ENCODE measurements at places on chromosomes 5 and 9.
A peak's percentile ranks its signal among the peaks of the same experiment; 100 is the strongest.

GRCh38 chr5:16992006-16992405 is 55.9 kb upstream of the MYO10 start:
- no peak for DNase-seq

DNA sequence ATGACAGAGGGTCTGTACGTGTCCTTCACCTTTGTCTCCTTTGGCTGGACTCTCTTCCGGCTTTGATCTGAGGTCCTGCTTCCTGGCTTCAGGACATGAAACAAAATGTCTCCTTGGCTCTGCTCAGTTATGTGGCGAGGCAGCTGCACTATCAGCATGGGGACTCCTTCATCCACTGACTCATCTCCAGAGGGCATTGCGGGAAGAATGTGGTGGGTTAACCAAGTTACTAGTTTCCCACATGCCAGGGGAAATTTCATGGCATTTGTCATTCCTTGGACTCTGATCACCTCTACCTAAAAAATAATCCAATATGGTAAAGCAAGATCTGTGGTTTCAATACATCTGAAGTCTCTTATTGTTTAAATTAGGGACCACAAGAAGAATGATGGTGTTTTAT is 259.7 kb downstream of the MED10 start:
- no peak for DNase-seq

- DNase-seq: peak; percentile 41
These were observed 140.8 kb downstream of the TSSK1B start for GRCh38 chr5:113293975-113294310.

DNA sequence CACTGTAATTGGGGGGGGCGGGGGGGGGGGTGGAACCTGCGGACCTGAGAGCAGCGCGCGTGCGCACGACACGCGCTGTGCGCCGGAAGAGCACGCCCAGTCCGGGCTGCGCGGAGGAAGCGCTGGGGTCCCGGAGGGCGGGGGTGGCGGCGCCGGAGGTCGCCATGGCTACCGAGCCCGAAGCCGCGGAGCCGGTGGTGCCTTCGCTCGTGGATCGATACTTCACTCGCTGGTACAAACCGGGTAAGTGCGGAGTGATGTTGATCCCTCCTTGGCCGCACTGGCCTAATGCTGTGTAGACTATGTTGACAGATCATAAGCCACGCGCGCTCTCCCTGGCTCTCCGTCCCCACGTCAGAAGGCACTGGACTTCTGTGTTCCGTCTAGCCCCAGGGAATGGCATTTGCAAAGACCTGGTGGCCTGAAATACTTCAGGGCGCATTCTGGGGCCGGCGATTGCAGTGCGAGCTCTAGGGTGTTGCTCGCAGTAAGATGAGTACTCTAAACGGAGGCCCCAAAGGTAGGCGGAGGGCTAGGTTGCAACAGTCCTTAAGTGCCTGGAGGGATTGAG is at the start of gene ABITRAM:
TSS of gene ABITRAM (plus strand) at position 78 of the 571 bp plus-strand sequence. CDS start at position 165, 87 bp downstream.
- peak; percentile 79 for DNase-seq

DNA sequence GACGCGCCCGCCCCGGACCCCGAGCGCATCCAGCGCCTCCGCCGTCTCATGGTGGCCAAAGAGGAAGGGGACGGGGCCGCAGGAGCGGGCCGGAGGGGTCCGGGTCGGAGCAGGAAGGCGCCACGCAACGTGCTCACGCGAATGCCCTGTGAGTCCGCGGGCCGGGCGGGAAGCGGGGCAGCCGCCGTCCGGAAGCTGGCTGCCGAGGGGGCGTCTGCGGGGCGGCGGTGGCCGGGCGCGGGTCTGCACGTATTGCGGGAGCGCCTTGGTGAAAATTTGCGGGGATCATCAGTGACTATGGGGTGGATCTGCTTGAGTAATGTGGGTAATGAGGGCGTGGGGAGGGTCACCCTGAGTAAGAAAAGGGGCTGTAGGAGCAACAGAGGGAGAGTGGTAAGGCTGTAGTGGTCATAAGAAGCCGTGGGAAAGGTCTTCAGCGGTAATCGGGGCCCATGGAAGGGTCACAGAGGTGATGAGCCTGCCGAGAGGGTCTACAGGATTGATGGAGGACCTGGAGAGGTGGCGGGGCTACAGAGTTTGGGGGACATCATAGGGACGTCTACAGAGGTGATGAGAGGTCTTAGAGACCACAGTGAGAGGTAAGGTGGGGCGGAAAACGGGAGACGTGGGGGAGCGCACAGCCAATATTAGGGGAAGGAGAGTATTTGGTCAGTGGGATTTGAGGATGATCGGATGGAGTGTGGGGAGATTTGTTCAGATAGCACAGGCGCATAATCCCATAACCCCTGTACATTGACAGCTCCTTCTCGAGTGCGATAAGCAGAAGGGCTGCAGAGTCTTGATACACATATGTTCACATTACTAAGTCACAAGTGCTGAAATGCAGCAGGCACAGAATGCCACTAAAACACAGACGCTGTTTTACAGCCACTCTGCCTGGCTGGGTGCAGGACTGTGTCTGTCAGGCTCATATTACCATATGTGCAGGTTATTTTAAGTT is 819 bp downstream of the LSM11 start:
- DNase-seq: no peak

GRCh38 chr5:123976379-123977033 is 464.5 kb downstream of the CSNK1G3 start:
- no peak for DNase-seq

DNA sequence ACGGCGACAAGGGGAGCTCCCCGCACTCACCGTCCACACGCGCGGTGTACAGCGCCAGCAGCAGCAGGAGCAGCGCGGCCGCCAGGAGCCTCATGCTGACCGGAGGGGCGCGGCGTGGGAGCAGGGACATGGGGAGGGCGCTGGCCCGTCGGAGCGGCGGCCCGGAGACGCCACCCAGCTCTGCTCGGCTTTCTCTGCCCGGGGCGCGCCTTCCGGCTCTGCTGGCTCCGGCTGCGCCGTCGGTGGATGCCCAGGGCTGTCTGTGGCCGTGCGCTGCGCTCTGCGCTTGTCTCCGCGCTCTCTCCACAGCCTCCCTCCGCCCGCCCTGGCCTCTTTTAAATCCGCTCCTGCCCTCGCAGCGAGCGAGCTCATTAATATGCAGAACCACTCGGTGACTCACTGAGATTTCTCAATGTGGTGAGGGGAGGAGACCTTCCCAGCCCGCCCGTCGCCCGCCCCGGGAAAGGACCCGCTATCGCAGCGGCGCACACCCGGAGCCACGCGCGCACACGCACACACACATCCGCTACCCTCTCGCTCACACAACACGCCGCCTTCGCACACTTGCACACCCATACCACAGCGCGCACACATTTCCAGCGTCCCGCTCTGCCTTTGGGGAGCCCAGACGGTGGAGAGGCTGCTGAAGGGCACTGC is at the start of gene CXCL14:
TSS of gene CXCL14 (minus strand) at position 307 of the 657 bp plus-strand sequence. CDS start at position 94, 213 bp downstream.
- no peak for DNase-seq

DNA sequence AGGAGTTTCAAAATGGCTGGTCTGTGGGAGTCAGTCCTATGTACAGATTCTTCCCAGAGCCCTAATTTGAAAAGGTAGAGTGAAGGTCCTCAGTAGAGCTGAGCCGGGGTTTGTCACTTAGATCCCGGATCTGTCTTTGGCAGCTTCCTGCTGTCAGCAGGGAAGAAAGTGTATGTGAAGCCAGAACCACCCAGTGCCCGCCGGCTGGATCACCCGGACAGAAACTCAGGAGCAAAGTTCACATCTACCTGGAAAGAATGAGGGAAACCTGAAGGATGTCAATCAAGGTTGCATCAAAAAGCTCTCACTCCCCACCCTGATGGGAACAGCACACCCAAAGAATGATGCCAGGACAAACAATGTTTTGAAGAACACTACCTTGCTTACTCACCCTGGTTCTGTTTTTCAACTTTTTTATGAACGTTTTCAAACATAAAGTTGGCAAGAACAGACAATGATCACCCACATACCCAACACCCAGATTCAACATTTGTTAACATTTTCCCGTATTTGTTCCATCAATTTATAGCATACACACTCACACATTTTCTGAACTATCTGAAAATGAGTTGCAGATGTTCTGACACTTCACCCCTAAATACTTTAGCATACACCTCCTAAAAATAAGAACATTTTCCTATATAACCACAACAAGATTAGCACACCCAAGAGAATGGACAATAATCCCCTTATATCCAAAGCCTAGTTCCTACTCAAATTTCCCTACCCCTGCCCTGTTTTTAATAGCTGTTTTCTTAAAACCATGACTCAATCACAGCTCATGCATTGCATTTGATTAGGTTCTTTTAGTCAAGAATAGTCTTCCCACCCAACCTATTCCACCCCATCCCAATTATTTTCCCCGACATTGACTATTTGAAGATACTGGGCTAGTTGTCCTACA is 133.9 kb downstream of the LHFPL2 start:
- no peak for DNase-seq

GRCh38 chr9:113542006-113542405 is 78.5 kb downstream of the RGS3 start:
- DNase-seq: no peak

- DNase-seq: no peak
These were observed 64.4 kb downstream of the C9orf85 start for GRCh38 chr9:71975833-71976232.

- no peak for DNase-seq
These were observed 11.8 kb downstream of the APTX start for GRCh38 chr9:32989660-32990059.

DNA sequence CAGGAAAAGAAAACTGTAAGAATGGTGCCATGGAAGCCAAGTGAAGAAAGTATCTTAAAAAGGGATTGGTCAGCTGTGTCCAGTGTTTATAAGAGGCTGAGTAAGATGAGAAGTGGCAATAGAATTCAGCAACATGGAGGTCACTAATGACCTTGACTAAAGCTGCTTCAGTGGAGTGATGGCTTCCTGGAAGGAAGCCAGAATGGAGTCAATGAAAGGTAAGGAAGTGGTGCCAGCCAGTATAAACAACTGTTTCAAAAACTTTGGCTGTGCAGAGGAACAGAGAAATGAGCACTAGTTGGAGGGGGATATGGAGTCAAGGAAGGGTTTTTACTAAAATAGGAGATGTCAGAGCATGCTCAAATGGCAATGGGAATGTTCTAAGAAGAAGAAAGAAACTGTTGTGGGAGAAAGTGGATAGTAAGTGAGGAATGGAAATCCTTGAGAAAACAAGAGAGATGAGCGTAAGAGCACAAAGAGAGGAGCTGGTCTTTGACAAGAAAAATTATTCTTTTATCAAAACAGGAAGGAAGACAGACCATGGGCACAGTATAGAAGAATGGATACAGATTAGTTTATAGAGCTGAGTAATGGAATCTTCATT is 11.1 kb upstream of the NRG2 start:
- no peak for DNase-seq

DNA sequence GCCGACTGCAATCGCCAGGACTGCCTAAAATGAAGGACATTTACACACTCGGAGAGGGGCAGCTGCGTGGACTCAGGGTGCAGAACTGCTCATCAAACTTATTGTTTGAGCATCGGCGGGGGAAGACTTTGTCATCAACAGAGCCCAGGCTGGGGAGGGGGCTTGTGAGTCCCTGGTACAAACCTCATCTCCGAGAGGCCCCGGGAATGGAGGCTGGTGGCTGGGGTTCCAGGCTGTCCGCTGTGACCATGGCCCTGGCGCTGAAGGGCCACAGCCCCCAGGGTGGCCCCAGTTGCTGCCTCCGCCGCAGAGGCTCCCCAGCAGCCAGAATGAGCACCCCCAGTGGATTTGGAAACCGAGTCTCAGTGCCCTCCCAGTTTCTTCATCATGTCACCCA is 46.1 kb upstream of the RNU6ATAC start:
- no peak for DNase-seq

GRCh38 chr9:92119586-92119985 is 4.4 kb upstream of the SPTLC1 start:
- no peak for DNase-seq

- DNase-seq: no peak
These were observed 4.9 kb upstream of the F2R start for GRCh38 chr5:76710991-76711390.

DNA sequence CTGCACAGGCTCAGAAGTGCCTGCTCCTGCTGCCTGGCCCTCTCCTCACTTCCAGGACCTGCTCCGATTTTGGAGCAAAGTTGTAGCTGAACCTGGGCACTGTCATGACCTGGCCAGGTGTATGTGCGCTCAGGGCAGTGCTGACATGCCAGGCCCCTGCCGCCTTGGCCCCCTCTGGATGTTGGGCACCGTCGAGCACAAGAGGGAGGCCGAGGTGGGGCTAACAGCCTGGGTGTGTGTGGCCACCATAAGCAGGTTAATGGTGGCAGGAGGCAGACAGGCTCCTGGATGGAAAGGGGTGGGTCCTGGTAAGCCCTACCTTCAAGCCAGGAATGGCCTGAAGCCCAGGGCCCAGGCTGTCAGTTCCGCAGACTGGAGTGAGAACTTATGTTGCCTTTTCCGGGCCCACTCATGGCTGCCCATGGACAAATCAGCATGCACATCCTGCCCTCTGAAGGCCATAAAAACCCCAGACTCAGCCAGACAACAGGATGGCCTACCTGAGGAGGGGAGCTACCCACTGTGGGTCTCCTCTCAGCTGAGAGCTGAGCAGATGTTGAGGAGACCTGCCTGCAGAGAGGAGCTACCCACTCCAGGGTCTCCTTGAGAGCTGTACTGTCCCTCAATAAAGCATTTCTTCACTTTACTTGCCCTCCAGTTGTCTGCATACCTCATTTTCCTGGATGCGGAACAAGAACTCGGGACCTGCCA is 66.2 kb downstream of the NACC2 start:
- no peak for DNase-seq

DNA sequence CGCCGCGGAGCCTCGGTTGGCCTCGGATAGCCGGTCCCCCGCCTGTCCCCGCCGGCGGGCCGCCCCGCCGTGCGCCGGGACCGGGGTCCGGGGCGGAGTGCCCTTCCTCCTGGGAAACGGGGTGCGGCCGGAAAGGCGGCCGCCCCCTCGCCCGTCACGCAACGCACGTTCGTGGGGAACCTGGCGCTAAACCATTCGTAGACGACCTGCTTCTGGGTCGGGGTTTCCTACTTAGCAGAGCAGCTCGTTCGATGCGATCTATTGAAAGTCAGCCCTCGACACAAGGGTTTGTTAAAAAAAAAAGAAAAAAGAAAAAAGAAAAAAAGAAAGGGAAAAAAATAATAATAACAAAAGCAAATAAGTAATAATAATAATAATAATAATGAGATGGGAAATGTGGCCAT is 112.8 kb downstream of the GCNT1 start:
- no peak for DNase-seq

DNA sequence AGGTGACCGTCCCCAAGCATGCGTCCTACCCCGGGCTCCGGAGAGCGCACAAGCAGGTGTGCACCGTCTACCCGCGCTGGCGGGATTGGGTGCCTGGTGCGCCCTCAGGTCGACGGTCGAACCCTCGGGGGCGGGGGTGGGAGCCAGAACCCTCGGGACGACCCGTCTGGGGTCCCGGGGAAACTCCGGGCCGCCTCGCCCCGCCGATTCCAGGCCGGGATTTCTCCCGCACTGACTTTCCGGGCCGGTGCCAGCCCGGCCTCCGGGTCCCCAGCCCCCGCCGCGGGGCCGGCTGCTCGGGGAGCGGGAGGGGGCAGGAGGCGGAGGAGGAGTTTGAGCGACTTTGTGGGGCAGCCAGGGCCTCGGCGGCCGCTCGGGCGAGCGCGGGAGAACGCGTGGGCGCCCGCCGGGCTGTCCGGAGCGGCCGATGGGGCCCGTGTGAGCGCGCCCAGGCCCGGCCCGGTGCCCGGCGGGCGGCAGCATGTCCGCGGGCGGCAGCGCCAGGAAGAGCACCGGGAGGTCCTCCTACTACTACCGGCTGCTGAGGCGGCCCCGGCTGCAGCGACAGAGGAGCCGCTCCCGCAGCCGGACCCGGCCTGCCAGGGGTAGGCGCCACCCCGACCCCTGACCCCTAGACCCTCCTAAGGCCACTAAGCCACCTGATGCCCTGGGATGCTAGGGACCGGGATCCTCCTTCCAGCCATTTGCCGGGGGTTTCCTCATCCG is at the start of gene DAB2IP:
TSS of gene DAB2IP (plus strand) at position 340 of the 726 bp plus-strand sequence. CDS start at position 482, 142 bp downstream.
- DNase-seq: peak; percentile 85

Measured in left renal cortex interstitium (tissue), 4 donors.